ENCODE measurements at places on chromosomes 1 and 21.

DNA sequence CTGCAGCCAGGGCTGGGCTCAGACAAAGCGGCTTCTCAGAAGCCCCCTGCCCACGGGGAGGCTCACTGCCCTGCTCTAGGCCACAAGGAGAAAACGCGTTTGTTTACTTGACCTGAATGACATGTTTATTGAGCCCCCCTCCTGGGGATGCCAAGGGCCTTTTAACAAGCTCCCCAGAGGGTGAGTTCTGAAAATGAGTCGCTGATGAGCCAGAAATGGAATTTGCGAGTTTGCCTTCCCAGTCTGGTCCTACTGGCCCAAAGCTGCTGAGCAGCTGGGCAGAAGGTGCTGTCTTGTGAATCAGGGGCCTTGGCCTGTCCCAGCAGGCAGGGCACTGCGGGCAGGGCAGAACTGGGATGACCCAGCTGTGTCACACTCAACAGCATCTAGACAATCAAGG is 120.6 kb downstream of the SYF2 start:
- DNase-seq, result no peak

DNA sequence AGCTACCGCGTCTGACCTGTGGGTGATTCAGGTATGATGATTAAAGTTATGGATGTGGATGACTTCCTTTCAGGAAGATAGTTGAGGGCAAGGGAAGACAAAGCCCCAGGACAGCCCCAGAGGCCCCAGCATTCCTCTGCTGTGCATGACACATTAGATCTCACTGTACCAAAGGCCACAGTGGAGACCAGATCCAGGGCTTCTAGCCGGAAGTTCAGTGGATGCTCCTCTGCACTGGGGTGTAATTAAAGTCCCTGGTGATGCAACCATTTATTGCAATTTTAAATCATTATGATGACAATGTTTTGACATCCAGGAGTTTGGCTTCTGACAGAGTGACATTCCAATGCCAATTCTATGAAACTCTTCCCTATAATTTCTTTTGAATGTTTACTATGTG is 5.0 kb downstream of the C4BPA start:
- no peak for DNase-seq

- DNase-seq, result no peak
Observed at GRCh38 chr1:54934869-54935268, 45.6 kb upstream of the TMEM61 start.

DNA sequence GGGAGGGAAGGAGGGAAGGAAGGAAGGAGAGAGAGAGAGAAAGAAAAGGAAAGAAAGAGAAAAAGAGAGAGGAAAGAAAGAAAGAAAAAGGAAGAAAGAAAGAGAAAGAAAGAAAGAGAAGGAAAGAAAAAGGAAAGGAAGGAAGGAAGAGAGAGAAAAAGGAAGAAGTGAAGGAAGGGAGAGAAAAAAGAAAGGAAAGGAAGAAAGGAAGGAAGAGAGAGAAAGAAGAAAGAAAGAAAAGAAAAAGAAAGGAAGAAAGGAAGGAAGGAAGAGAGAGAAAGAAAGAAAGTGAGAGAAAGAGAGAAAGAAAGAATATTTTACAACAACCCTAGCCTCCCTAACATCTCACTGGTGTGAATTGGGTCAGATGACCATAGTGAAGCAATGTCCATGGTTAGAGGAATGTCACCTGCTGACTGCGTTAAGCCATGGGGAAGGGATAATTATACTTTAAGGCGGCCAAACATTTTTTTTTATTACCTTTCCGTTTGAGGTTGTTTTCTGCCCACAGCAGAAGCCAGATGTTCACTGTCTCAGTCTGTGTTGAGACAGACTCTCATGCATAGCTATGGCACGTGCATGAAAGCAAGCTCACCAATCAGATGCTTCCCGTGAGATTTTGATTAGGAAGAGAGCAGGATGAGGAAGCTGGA is 76.4 kb downstream of the SNRPE start:
- no peak for DNase-seq

DNA sequence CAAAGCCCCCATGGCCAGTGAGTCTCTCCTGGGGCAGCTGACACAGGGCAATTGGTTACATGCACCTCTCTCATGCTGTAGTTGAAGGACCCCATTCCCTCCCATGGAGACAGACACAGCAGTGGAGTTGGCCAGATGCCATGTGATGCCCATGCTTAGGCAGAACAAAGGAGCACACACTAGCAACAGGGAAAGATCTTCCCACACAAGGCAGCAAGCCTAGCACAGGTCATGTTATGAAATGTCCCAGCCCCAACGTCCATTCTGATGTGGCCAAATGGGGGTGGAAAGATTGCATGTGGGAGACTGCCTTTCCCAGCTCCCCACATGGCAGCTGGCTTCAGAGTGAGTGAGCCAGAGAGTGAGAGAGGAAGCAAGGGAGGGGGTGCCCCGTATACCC is 34.5 kb downstream of the AADACL4 start:
- DNase-seq, result no peak

- no peak for DNase-seq
Observed at GRCh38 chr1:169288011-169288414, 79.6 kb downstream of the NME7 start.

GRCh38 chr1:147218606-147219005 is 6.5 kb downstream of the FMO5 start:
- no peak for DNase-seq

- no peak for DNase-seq
Observed at GRCh38 chr1:33060579-33061083, 20.3 kb upstream of the AZIN2 start.

DNA sequence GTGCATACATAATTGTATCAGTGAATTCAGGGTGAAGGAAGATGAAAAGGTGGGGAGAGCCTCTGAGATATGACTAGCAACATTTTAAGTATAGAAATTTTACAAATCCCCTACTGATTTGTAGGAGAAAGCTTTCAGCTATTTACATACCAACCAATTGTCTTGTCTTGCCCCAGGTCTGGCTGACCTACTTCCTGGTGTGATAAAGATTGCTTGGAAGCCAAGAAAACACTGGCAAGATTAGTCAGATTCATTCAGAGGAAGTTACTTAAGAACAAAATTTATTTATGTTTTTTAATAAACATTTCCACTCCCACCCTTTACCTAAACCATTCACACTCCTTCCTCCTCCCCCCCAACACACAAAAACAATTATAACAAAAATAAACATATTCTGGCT is 17.5 kb downstream of the PTGS2 start:
- no peak for DNase-seq

- DNase-seq, result no peak
Observed at GRCh38 chr1:183770816-183771128, 34.1 kb upstream of the RGL1 start.

- no peak for DNase-seq
Observed at GRCh38 chr1:46948629-46949416, 7.5 kb upstream of the CYP4A11 start.

GRCh38 chr1:194813096-194813495 is 1626.7 kb upstream of the B3GALT2 start:
- DNase-seq, result no peak

GRCh38 chr1:179794669-179795068 is 51.6 kb downstream of the FAM163A start:
- no peak for DNase-seq

- DNase-seq, result no peak
Observed at GRCh38 chr1:207298636-207299398, 22.7 kb upstream of the CD55 start.

- DNase-seq, result no peak
Observed at GRCh38 chr21:43585924-43586413, 73.3 kb downstream of the HSF2BP start.

- no peak for DNase-seq
Observed at GRCh38 chr1:219990782-219991510, 55.4 kb downstream of the EPRS1 start.

- no peak for DNase-seq
Observed at GRCh38 chr1:83689921-83690868, 308.7 kb downstream of the TTLL7 start.

DNA sequence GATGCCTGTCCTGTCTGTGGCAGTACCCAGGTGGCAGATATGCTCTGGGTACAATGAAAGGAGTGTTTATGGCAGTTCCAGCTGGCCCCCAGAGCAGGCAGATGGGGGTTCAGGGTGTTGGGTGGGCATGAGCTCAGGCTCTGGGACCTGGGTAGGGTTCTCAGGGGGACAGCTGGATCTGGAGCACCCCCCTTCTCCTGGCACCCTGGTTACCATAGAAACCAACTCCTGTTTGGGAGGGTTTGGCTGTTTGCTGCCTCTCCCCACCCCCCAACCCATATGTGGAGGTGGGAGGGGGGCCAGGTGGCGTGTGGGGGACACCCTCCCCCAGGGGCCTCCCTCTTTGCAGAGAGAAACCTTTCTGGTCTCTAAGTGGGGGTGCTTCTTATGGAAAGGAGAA is 7.1 kb downstream of the FOXO6 start:
- no peak for DNase-seq

All from activated CD4-positive, alpha-beta T cell treated with anti-CD3 and anti-CD28 coated beads for 1 hour (primary cell).